OCI-M1 (cell line): ENCODE measurements at places on chromosomes 3 and 15.

DNA sequence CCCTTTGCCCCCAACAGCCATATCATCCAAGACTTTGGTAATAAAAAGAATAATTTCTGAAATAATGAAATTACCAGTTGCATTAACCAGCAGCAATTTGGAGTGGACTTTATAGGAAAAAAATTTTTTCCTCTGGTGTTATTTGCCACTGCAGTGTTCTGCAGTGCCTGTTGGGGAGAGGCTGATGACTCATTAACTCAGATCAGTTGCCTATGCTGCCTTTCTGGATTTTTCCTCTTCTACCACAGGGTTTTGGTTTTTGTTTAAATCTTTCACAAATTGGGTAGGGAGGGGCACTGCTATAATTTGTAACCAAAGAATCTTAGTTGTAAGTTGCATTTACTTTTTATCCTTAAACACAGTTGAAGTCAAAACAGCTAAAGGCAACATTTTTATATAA lies 22.7 kb downstream of the ATP6V1A start:
- peak; percentile 16 for DNase-seq

DNA sequence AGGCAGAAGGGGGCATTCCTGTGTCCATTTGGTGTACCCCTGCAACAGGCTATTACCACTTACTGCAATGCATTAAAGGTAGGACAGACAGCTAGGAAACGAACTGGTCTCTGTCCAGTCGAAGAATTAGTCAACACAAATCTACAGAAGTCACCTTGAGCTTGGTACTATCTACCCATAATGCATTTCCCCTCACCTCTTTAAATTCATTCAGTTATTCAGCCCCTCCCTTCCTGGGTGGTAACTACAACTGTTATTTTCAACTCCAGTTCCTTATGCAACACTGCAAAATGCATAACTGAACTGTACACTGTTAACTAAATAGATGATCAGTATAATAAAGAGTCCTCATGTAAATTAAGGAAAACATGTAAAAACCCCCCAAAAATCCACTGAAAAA lies 77.6 kb downstream of the MAGI1 start:
- no peak for DNase-seq

GRCh38 chr3:196311-197148 lies at the start of gene CHL1:
Gene CHL1 (plus strand): TSS chr3:196763. CDS start chr3:319777, 123,014 bp downstream.
- no peak for DNase-seq

DNA sequence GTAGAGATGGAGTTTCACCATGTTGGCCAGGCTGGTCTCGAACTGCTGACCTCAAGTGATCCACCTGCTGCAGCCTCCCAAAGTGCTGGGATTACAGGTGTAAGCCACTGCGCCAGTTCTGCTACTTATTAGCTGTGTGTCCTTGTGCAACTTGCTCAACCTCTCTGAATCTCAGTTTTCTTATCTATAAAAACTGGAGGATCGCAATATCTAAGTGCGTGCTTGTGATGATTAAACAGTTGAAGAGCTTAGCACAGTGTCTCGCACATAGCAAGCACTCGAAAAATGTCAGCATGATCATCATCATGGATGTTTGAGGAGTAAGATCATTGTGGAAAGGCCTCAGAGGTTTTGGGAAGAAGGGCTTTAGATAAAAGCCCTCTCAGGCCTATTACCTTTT lies 10.8 kb downstream of the CLCN2 start:
- DNase-seq, result no peak

GRCh38 chr3:20105513-20106280 lies 65.5 kb downstream of the KAT2B start:
- DNase-seq, result no peak

GRCh38 chr3:6179761-6180160 lies 681.2 kb upstream of the GRM7 start:
- no peak for DNase-seq

DNA sequence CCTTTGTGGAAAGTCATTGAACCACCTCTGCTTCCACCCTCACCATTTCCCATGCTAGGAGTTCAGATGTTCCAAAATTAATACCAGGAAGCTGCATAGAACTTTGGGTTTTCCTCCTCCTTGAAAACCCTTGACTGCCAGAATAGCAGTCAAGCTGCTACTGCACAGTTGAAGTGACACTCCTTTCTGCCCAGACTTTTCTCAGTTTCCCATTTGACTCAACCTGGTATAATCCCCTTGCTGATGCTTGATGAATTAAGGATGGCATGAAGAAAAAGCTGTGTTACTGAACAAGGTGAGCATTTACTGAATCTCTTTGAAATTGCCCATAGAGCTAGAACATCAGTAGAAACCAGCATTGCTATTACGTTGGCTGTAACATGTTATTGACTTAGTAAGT lies 286.0 kb downstream of the EDEM1 start:
- no peak for DNase-seq

- DNase-seq, result no peak
Observed at GRCh38 chr3:137180220-137180619, 222.4 kb downstream of the IL20RB start.

- no peak for DNase-seq
Observed at GRCh38 chr3:135056733-135057310, 261.8 kb downstream of the EPHB1 start.

DNA sequence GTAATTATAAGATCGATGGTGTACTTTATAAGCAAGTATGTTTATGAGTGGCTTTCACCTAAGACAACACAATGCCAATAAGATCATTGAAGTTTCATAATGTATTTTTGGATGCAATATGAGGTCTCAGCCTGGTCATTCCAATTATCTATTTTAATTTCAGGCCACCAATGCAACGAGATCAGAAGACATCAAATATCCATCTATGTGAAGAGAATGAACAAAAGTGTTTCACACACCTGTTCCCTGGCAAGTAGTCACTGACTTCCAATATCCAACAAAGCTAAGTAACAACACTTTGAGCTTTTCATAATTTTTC lies 53.6 kb upstream of the TMCO5A start:
- no peak for DNase-seq
